Naive thymus-derived CD8-positive, alpha-beta T cell (primary cell): ENCODE measurements at places on chromosomes 3 and 15. TPM values are rescaled to one million over a fixed set of nuclear protein-coding genes. Genes with fewer than 3 reads are reported as not detected.

SCN11A gene
- total RNA-seq = 0.47 TPM

ZNF660 gene
- total RNA-seq = 1.7 TPM

MUC20 gene
- 9.0 TPM for total RNA-seq

C3orf18 gene
- total RNA-seq = 17.7 TPM

DNA sequence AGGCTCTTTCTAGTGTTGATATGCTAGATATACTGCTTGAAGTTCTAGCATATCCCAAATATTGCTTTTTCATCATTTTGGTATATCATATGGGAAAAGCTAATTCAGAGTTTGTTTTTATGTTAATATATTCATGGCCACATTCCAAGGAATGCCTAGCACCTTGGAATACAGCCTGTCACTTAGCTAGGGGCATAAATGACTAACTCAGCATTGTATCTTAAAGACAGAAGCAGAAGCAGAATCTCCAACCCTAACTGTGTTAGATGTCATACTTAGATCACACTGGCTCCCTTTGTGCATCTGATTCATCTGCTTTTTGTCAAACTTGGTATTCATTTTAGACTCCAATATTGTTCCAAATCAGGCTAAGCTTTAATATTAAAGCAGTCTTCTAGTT is 130.8 kb upstream of the TSPAN3 start:
- no peaks in the 10 kb centered on the region for H3K4me1 ChIP-seq
- DNase-seq = no peak
- no peaks in the 10 kb centered on the region for H3K27me3 ChIP-seq
- H3K27ac ChIP-seq = no peak overlapping the region

DNA sequence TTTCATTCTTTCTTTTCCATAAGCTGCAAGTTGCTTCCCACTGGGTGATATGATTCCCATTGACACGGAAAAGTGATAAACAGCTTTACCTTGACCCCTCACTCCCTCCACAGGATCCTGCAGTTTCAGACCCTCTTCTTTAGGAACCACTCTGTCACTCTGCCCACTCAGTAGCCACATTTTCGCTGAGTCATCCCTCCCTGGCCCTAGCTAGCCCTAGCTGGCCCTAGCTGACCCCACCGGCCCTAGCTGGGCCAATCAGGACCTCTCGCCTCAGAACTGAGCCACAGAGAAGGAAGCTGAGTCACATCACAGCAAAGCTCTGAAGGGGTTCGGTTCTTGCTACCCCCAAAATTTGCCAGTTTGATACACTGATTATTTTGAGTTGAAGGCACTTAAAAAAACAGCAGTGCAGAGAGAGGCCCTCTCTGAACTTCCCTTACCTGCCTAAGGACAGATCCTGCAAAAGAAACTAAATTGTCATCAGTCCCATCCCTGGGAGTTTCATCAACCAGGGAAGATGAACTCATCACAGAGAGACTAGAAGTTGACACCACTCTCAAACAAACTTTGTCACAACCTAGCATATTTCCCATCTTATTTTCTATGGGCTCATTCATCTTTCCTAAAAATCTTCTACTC is 233.5 kb upstream of the PROK2 start:
- H3K4me1 ChIP-seq = no peaks in the 10 kb centered on the region
- no peak overlapping the region for H3K27ac ChIP-seq
- H3K36me3 ChIP-seq = no peaks in the 10 kb centered on the region
- no peak for DNase-seq
- no peaks in the 10 kb centered on the region for H3K27me3 ChIP-seq

DNA sequence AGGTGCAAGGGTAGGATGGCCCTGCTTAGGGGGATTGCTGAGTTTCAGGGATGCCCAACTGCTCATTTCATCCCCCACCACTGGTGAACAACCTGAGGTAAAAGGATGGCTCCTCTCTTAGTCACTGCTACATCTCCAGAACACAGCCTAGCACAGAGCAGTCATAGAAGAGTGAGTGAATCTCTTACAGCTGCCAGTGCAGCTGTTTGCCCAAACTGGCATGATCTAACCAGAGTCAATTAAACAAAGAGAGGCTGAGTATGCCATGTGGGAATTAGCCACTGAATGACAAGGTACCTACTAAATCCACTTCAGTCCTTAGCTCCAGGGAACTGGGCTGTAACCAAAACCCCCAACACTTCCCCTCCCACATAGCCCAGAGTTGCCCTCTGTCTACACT is 6.8 kb upstream of the NCKIPSD start:
- H3K4me3 ChIP-seq = no peak overlapping the region
- no peak overlapping the region for H3K27ac ChIP-seq
- H3K27me3 ChIP-seq = no peaks in the 10 kb centered on the region
- H3K36me3 ChIP-seq = peaks cover 8% of the 10 kb centered on the region
- H3K4me1 ChIP-seq = peaks cover 16% of the 10 kb centered on the region
- DNase-seq = no peak

- no peaks in the 10 kb centered on the region for H3K27me3 ChIP-seq
- H3K4me3 ChIP-seq = peak overlapping the region; percentile 82
- H3K36me3 ChIP-seq = peaks cover 54% of the 10 kb centered on the region
- DNase-seq = peak; percentile 71
- H3K27ac ChIP-seq = peak overlapping the region; percentile 97
- peaks cover 68% of the 10 kb centered on the region for H3K4me1 ChIP-seq
These were observed 42.1 kb upstream of the TASOR start for GRCh38 chr3:56725175-56725574.

- H3K27me3 ChIP-seq = no peaks in the 10 kb centered on the region
- no peaks in the 10 kb centered on the region for H3K36me3 ChIP-seq
- no peak overlapping the region for H3K27ac ChIP-seq
- H3K4me1 ChIP-seq = no peaks in the 10 kb centered on the region
- no peak overlapping the region for H3K4me3 ChIP-seq
These were observed 461.3 kb upstream of the NAALADL2 start for GRCh38 chr3:174397848-174398247.
